Activated CD4-positive, alpha-beta T cell treated with anti-CD3 and anti-CD28 coated beads, Interleukin-2, amount 10 ng/mL, durations not matched to agents 24 days and 14 days (primary cell): ENCODE measurements at places on chromosomes 3 and 15. TPM values are rescaled to one million over a fixed set of nuclear protein-coding genes. Genes with fewer than 3 reads are reported as not detected.

GRCh38 chr3:2156244-2156847 is 57.7 kb downstream of the CNTN4 start:
- H3K27me3 ChIP-seq: no peaks in the 10 kb centered on the region
- no peak overlapping the region for H3K4me3 ChIP-seq
- no peaks in the 10 kb centered on the region for H3K4me1 ChIP-seq
- H3K36me3 ChIP-seq: no peaks in the 10 kb centered on the region
- no peak overlapping the region for H3K27ac ChIP-seq
- DNase-seq: peak; percentile 56

SAMD7 gene
- total RNA-seq: not detected in 2 replicates

DNA sequence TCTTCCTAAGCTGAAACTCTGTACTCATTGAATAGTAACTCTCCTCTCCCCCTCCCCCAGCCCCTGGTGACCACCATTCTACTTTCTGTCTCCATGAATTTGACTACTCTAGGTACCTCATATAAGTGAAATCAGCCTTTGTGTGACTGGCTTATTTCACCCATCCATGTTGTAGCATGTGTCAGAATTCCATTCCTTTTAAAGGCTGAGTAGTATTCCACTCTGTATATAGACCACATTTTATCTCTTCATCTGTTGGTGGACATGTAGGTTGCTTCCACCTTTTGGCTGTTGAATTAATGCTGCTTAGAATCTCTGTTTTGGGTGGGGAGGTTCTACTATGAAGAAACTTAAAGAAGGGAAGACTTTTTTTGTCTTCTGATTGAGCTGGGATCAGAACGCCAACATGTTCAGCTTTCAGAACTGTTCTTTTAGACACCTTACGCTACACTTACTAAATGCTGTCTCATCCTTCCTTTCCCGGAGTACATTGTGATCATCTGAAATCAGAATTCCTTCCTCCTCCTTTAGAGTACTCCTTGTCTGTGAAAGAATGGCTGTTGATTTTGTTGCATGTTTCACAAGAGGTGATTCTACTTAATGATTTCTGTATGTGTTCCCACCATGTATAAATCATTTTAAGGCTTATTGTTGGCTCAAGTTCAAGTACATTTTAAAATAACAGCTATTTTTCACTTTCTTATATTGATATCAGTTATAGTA is 50.3 kb downstream of the MRPS25 start:
- peaks cover 58% of the 10 kb centered on the region for H3K36me3 ChIP-seq
- no peak for DNase-seq
- no peaks in the 10 kb centered on the region for H3K27me3 ChIP-seq
- H3K27ac ChIP-seq: peak overlapping the region; percentile 9

RARB gene
- not detected in 2 replicates for total RNA-seq

RASA2 gene
- total RNA-seq: 28.0 and 30.2 TPM in 2 replicates

DNA sequence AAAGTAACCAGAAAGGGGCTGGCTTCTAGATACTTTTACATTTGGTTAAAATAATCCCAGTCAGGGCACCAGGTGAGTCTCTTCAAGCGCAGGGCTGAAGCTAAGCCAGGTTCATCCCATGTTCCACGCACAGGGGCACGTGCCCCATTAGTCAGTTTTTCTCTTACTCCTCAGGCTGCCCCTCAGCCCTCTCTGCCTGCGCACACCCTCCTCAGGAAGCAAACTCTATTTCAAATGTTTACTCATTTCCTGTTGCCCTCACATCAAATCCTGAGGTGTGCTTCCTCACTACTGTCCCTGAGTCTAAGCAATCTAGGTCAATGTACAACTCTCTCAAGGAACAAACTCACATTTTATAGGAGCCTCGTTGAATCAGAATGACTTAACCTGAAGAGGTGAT is 48.5 kb downstream of the THBS1 start:
- peaks cover 25% of the 10 kb centered on the region for H3K36me3 ChIP-seq
- H3K4me3 ChIP-seq: peak overlapping the region; percentile 36
- no peaks in the 10 kb centered on the region for H3K27me3 ChIP-seq

DNA sequence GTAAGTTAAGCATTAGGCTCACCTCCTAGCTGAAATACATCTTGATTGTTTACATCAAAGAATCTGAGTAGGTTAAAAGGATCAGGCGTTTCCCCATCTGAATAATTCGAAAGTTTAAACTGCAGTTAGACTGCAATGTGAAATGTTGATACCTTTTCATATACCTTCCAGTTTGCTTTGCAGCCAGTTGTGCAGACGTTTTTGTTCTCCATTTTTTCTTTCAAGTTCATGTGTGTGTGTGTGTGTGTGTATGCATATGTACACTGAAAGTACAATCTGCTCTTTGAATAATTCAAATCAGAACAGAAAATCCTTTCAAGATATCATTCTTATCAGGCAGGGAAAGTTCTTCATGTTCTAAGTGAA is 2.9 kb downstream of the ITPR1 start:
- H3K4me3 ChIP-seq: peak overlapping the region; percentile 92
- peaks cover 10% of the 10 kb centered on the region for H3K27me3 ChIP-seq
- H3K27ac ChIP-seq: peak overlapping the region; percentile 17
- H3K4me1 ChIP-seq: peaks cover 43% of the 10 kb centered on the region
- DNase-seq: no peak

PPM1L gene
- 2.7 and 2.9 TPM in 2 replicates for total RNA-seq

DNA sequence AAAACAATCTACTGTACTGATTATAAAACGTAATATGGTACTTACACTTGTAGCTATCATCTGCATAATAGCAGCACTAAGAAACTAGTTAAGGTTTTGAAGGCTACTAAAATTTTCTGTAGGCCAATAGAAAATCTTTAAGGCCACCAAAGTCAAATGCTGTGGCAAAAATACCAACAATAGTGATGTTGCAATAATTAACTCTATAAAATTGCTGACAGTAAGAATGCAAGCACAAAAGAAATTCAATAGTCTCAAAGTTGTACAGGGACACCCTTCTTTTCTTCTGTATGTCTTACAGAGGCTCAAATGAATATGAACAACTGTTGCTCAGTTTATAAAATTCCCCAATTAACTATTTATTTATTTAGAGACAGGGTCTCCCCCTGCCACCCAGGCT is 62.0 kb downstream of the TMCC1 start:
- H3K36me3 ChIP-seq: peaks cover 1% of the 10 kb centered on the region
- H3K4me3 ChIP-seq: no peak overlapping the region
- H3K27me3 ChIP-seq: no peaks in the 10 kb centered on the region
- H3K4me1 ChIP-seq: peaks cover 17% of the 10 kb centered on the region

GRCh38 chr15:44058126-44058525 is 136.9 kb downstream of the FRMD5 start:
- H3K4me1 ChIP-seq: no peaks in the 10 kb centered on the region
- H3K27ac ChIP-seq: no peak overlapping the region
- H3K4me3 ChIP-seq: no peak overlapping the region
- DNase-seq: no peak
- H3K27me3 ChIP-seq: peaks cover 28% of the 10 kb centered on the region
- H3K36me3 ChIP-seq: no peaks in the 10 kb centered on the region

DNA sequence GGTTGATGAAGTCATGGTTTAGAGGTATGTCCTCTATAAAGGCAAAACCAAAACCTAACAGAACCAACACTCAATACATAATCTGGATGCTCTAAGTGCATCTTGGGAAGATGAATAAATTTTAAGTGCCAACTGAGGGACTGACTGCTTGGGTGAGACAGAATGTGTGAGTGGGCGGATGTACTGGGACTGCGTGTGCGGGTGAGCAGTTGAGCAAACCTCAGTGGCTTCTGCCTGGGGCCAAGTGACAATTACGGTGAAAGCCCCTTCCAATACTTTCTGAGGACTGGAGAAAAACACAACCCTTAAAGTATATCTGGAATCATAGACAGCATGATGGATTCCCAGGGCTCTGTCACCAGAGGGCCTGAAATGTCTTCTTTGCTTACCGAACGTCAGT is 80.1 kb upstream of the FEZF2 start:
- H3K27me3 ChIP-seq: peaks cover 1% of the 10 kb centered on the region
- H3K4me3 ChIP-seq: no peak overlapping the region
- peaks cover 4% of the 10 kb centered on the region for H3K4me1 ChIP-seq
- DNase-seq: no peak
- H3K36me3 ChIP-seq: no peaks in the 10 kb centered on the region

DNA sequence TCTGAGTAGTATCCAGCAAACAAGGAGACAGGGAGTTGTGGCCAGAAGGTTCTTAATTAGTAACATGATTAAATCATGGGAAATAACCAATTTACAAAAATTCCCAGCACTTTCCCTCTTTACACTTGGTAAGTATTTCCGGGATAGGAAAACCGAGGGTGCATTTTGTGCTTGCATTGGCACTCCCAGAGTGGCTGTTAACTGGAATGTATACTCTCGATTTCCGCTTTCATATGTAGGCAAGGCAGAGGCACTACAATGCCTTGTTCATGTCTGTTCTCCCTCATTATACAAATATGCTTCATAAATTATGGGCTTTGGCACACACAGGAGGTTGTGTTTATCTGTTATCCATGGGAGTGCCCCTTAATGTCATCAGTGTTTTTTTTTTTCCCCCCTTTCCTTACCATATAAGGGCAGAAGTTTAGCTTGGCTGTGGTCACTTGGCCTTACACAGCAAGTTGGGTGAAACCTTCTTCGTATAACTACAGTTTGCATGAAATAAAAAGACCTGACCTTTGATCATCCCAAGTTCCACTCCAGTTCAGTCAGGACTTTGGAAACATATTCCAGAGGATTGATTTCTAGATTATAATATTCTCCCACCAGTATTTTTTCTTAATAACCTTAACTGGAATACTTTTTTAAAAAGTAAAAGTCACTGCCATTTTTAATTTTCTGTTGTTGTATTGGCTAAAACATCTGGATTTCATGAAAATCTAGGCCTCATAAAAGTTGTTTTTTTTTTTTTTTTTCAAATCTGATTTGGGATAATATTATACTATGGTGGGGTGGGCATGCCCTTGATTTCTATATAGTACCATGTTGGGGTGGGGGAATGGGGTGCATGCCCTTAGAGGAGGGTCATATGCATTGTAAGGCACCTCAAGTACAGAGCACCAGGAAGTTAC is 8.9 kb downstream of the TPM1 start:
- H3K4me1 ChIP-seq: peaks cover 21% of the 10 kb centered on the region
- no peaks in the 10 kb centered on the region for H3K36me3 ChIP-seq
- DNase-seq: no peak
- no peak overlapping the region for H3K27ac ChIP-seq
- H3K27me3 ChIP-seq: peaks cover 26% of the 10 kb centered on the region
- no peak overlapping the region for H3K4me3 ChIP-seq

DNA sequence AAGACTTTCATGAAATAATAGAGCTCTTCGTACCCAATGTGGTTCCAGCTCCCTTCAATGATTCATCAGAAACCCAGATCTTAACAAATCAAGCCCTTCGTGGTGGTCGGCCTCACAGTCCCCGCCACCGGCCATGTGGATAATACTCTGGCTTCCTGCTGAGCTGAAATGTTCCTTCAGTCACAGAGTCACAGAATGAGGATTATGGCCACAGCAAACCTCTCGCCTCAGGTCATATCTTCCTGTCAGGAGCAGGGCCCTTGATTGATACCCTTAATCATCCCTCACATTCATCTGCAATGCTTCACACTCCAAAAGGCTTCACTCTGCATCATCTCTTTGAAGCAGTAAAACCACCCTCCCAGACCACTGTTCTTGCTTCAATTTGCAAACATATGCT is 452.6 kb downstream of the OCA2 start:
- no peak overlapping the region for H3K4me3 ChIP-seq
- H3K4me1 ChIP-seq: no peaks in the 10 kb centered on the region
- H3K36me3 ChIP-seq: no peaks in the 10 kb centered on the region
- H3K27me3 ChIP-seq: no peaks in the 10 kb centered on the region
- H3K27ac ChIP-seq: no peak overlapping the region
- DNase-seq: no peak

GRCh38 chr3:55313666-55314065 is 173.4 kb downstream of the WNT5A start:
- H3K4me3 ChIP-seq: no peak overlapping the region
- H3K27me3 ChIP-seq: no peaks in the 10 kb centered on the region
- H3K4me1 ChIP-seq: no peaks in the 10 kb centered on the region
- no peak for DNase-seq
- H3K36me3 ChIP-seq: no peaks in the 10 kb centered on the region

- no peak overlapping the region for H3K4me3 ChIP-seq
- DNase-seq: no peak
- H3K36me3 ChIP-seq: no peaks in the 10 kb centered on the region
- H3K27ac ChIP-seq: no peak overlapping the region
Observed at GRCh38 chr3:45844616-45845015, 2.7 kb upstream of the LZTFL1 start.

GRCh38 chr3:23706111-23706510 is 99.6 kb upstream of the UBE2E1 start:
- H3K4me1 ChIP-seq: peaks cover 2% of the 10 kb centered on the region
- H3K4me3 ChIP-seq: no peak overlapping the region
- peaks cover 4% of the 10 kb centered on the region for H3K27me3 ChIP-seq
- no peak overlapping the region for H3K27ac ChIP-seq
- no peak for DNase-seq
- H3K36me3 ChIP-seq: no peaks in the 10 kb centered on the region

DNA sequence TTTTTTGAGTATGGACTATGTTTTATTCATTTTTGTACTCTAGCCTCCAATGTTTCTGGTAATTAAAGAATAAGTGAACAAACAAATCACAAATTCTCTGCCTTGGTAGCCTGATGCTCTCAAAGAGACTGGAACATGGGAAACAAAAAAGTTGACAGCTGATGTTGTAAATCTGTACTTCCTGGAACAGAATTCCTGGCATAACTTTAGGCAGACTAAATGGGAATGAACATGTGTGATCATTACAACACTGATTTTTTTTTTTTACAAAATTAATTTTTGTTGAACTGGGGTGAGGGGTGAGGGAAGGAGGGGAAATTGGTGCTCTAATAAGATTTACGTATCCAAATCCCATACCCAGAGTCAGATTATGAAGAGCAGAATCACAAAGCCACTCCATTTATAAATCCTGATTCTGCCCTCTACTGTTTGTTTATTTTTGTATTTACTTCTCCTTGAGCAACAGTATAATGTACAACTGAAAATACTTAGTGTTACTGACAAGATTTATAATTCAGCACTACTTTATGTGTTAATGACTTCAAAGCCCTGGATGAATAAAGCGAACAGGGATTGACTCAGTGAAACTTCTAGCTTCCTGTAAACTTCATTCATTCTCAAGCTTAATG is 165.0 kb downstream of the FRMD5 start:
- no peak overlapping the region for H3K27ac ChIP-seq
- DNase-seq: no peak
- no peak overlapping the region for H3K4me3 ChIP-seq
- H3K27me3 ChIP-seq: peaks cover 19% of the 10 kb centered on the region

DNA sequence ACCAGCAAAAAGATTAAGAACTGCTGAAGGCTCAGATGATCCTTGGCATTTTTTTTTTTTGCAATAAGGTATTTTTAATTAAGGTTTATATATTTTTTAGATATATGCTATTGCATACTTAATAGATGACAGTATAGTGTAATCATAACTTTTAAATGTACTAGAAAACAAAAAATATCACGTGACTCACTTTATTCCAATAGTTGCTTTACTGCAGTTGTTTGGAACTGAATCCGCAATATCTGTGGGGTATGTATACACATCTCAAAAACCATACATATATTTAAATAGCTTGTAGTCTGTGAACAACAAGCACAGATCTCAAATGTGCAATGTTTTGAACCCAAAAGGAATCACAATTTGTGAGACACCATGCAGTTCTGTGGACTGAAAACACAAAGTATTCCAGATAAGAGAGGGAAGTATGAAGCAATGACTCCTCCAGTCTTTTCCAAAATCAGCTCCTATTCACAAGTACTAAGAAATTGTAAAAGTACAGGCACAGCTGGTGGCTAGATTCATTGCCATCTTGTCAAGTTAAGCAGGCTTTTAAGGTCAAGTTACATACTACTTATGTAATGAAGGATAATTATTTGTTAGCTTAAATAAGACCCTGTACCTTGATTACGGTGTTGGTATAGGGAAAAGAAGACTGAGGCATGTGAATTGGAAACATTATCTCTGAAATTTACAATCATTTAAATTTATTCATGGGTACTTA is 331.1 kb downstream of the TBC1D5 start:
- H3K27ac ChIP-seq: no peak overlapping the region
- no peak for DNase-seq
- H3K4me3 ChIP-seq: no peak overlapping the region
- no peaks in the 10 kb centered on the region for H3K4me1 ChIP-seq
